ENCODE measurements at places on chromosomes 6 and 20. TPM values are rescaled to one million over a fixed set of nuclear protein-coding genes. Genes with fewer than 3 reads are reported as not detected.

DNA sequence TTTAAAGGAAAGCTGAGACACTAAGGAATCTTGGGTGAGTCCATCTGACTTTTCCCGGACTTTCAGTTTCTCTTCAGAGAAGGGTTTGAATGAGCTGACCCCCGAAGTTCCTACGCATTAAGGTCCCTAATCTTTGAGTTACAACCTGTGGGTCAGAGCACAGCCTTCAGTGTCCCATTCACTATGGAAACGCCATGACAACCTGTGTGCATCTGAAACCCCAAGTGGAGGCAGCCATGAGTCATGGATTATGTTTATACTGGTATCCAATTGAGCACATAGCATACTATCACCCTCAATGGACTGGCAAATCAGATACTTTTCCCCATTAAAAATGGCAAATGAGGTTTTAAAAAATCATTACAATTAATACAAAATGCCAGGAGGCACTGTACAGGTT, 11.4 kb downstream of the MYLK4 start:
- no peak for DNase-seq

GRCh38 chr6:139343052-139343750, 31.2 kb downstream of the CITED2 start:
- no peak for DNase-seq

The PAK5 gene
- 0.33 TPM for total RNA-seq

The MCHR2 gene
- not detected for total RNA-seq

All from aorta (tissue), 5 donors.